SW 1271 (cell line): ENCODE measurements at places on chromosomes 4 and X.

- no peak for DNase-seq
Observed at GRCh38 chrX:97211070-97211469, 327.4 kb downstream of the RPA4 start.

GRCh38 chrX:110965409-110966090, 130.4 kb upstream of the PAK3 start:
- DNase-seq = no peak

GRCh38 chr4:17448689-17449088, 63.2 kb downstream of the QDPR start:
- no peak for DNase-seq

DNA sequence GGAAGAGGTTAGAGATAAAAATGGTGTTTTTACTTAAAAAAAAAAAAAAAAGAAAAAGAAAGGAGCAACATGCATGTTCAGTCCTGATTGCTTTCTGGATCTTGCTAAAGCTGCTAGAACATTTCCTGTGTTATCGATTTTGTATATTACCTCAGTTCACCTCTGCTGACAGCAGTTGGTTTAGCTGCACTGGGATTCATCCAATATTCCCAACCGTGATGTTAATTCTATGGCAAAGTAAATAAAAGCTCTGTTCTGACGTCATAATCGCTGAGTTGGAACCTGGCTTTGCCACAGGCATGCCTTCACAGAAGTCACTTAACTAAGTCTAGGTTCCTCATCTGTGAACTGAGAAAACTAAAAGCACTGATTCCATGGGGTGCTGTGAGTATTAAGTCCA, 90.7 kb upstream of the SORBS2 start:
- DNase-seq = no peak

- no peak for DNase-seq
Observed at GRCh38 chrX:79079477-79079876, 65.0 kb upstream of the GPR174 start.

- DNase-seq = no peak
Observed at GRCh38 chr4:141240671-141241070, 20.0 kb downstream of the ZNF330 start.

DNA sequence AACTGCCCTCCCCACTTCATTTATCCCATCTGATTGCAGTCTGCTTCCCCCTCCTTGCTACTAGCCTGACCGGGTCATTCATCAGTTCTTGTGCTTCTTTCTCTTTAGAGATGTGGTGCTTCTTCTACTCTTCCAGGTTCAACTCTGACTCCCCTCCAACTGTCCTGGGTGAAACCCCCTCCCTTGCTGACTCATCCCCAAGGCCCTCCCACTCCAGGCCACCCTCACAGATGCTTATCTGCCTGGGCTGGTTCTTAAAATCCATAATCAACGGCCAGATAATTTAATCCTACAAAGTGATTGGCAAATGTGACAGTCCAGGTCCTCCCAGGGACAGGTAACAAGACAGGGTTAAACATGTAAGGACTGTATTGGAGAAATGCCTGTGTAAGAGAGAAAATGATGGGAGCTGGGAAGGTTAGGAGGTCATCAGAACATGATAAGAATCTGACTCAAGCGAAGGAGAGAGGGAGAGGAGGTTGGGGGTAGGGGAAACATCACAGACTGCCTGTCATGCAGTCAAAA, 182.8 kb upstream of the C1QTNF7 start:
- no peak for DNase-seq

GRCh38 chr4:87855559-87855958, 22.8 kb downstream of the MEPE start:
- DNase-seq = no peak

DNA sequence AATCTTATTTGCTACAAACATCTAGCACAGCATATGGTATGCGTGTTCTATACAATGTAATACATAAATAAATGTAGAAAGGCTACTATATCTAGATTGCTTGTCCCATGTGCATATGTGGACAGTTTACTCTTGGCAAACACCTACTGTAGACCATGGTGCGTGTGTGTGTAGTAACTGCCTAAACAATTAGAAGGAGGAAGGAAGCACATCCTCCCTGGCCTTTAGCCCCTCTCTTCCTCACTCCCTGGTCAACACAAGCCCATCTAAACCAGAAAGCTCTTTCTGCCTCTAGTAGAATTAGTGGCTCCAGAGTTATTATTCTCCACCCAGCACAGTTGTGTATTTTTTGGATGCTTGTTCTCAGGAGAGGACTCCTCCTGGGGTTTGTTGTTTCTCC, 73.9 kb downstream of the KDR start:
- no peak for DNase-seq

DNA sequence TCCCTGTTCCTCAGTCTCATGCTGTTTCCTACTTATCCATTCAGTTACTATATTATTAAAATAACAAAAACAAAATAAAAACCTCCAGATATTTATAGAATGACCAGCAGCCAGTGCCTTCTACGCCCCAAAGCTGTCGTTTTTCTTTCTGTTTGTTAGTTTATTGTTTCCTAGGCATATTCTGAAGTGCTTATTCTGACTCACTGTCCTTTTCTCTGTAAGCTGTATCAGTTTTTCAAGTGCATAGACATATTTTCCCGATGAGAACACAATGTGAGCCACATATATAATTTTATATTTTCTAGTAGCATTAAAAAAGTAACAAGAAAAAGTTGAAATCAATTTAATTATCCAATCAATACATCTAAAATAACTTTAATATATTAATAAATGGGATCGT, 2158.6 kb upstream of the TENM3 start:
- DNase-seq = no peak

DNA sequence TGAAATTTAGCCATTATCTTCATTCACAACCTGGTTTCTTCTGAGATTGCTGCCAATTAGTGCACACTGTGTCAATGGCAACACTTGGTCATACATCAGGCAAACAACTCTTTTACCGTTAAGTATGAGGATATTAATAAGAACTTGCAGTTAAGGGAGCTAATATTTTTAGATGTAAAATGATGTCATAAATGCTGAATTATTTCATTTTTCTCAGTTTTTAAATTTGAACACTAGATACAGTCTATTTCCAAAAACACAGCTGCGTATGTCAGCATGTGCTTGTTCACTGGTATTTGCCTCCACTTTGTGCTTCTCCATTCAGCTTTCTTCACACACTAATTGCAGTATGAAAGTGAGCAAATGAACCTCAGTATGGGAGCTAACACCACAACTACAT, 1.6 kb downstream of the KLHL13 start:
- no peak for DNase-seq

DNA sequence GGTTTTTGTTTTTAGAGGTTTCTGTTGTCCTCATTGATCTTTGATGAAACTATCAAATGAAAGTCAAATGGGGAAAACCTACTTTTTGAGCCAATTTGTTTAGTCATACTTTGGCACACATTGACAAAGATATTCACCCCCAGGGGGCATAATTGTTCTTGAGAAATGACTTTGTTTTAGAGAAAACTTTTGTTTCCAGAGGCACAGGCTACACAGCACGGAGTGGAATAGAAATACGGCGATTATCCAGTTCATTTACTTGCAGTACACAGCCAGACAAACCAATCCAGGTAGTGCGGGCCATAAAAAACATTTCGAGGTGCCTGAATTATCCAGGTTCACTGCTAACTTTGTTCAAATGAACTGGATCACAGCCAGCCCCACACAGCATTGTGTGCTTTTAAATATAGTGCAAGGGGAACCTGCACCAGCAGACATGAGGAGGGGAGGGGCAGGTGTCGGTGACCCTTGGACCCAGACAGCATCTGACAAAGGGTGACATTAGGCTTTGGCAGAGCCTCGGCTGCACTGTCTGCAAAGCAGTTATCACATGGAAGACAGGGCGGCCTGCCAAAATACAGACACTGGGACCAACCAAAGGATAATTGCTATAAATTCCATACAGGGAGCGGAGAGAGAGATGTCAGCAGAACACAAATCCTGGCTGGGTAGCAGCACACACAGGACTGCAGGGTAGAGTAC, 179.6 kb upstream of the NOCT start:
- DNase-seq = no peak

- no peak for DNase-seq
Observed at GRCh38 chrX:150465881-150466775, 102.3 kb upstream of the MTM1 start.

DNA sequence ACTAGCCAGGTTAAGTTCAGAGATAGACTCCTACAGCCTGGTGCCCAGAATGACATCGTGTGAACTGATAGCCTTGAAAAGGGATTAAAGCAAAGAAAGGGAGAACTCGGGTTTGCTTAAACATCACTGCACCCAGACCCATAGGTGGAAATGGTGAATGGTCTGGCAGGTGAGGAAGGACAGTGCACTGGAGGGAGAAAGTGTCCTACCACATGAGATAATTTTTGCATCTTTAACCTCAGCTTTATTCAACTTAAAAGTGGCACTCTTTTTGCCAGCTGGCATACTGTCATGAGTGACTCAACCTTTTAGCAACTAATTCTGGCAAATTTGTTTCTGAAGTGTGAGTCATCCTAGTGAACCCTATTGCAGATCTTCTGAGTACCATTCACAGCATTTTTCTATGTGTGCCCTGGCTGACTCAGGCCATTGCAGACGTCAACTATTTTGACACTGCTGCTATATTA, 53.0 kb upstream of the DAPP1 start:
- peak; percentile 45 for DNase-seq

DNA sequence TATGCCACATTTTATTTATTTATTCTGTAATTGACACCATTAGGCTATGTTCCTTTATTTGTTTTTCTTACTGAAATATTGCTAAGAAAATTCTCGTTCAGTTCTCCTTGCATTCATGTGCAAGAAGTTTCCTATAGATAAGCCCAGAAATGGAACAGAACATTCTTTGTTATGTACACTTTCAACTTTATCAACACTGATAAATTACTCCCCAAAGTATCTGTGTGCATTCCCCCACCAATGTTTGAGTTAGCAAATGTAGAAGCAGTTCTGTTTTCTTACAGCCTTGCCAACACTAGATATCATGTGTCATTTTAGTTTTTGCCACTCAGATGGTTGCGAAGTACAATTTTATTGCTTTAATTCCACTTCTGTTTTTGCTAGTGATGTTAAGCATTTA, 166.4 kb upstream of the NPY2R start:
- no peak for DNase-seq

DNA sequence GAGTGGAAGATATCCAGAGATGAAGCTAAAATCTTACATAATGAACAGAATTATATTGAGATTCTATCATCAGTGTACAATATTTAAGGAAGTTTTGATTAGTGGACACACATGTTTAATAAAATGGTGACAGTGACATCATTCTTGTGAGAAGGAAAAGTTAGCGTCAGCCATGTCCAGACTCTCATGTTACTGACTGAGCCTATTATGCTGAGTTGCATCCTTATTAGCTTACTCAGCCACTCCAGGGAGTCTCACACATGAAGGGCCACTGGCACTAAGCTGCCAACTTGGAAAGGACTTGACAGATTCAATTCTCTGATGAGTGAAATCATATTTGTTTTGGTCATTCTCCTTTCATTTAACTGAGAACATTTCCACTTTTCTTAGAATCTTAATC, 170.6 kb downstream of the BANK1 start:
- DNase-seq = no peak

- no peak for DNase-seq
Observed at GRCh38 chrX:96386981-96387380, 297.7 kb upstream of the DIAPH2 start.

GRCh38 chr4:167842487-167842886, 249.8 kb upstream of the ANXA10 start:
- DNase-seq = no peak

- no peak for DNase-seq
Observed at GRCh38 chr4:173214661-173215060, 46.0 kb downstream of the GALNT7 start.

DNA sequence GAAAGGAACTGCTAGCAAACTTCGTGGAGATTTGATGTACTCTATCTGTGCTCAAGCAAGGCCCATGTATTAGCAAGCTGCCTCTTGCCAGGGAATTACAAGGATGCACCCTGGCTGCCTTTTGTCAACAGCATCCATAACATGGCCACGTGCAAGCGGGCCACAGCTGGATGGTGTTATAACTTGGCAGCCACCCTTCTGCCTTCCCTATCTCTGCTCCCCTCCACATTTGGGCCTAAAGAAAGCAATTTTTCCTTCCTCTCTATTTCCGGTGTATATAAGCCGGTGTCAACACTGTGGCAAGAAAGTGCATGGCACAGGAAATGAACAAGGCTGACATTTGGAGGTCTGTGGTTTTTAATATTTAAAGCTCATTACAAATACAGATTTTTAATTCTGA, 94.8 kb downstream of the CLNK start:
- DNase-seq = no peak

DNA sequence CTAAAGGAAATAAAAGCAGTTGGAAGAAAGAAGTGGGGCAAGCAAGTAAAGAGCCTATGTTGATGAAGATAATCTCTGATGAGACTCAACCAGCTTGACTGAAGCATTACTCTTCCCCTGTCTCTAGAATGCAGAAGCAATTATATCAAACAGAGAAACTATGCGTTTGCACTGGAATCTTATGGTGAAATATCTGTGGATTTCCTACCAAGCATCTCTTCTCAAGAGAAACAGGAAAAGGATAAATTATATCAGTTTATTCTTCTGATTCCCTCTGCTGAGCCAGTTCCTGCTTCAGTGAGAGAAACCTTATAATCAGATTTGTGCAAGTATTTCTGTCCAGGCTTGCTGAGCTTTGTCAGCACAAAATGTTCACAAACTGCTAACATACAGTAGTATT, 316.7 kb upstream of the SLC7A11 start:
- DNase-seq = no peak

GRCh38 chr4:168877511-168878491, 132.3 kb downstream of the CBR4 start:
- DNase-seq = no peak

- no peak for DNase-seq
Observed at GRCh38 chr4:62482355-62482754, 1282.2 kb downstream of the ADGRL3 start.

DNA sequence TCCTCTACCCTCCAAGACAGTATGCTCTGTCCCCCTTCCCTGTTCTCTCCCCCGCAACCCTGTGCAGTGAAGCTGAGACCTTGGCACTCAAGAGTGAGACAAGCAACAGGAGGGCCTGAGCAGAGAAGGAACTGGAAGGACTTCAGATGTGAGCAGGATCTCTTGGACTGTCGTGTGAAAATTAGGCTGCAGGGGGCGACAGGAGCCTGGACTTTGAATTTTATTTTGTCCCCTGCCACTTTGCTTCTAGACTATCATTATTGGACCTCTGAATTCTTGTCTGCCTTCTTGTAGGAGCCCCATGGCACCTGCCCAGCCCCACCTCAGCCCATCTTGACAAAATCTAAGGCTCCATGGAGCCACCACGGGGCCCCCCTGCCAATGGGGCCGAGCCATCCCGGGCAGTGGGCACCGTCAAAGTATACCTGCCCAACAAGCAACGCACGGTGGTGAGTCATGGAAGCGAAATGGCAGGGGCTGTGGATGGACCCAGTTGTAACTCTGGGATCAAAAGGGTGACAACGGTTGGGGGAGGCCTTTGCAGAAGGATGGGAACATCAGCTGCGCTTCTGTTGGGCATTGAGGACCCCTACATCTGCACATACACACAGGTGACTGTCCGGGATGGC, 1.7 kb downstream of the ARAF start:
- DNase-seq = no peak

- DNase-seq = no peak
Observed at GRCh38 chr4:23890369-23891063, 669 bp upstream of the PPARGC1A start.
